ENCODE measurements at places on chromosomes 2 and 18.

GRCh38 chr2:28088970-28089369 is 198.4 kb downstream of the BABAM2 start:
- no peak for DNase-seq
- H3K36me3 ChIP-seq = no peaks in the 10 kb centered on the region
- H3K4me3 ChIP-seq = no peak overlapping the region
- H3K27me3 ChIP-seq = no peaks in the 10 kb centered on the region
- H3K4me1 ChIP-seq = no peaks in the 10 kb centered on the region

GRCh38 chr18:61239051-61239450 is 94.2 kb upstream of the CDH20 start:
- no peaks in the 10 kb centered on the region for H3K36me3 ChIP-seq
- H3K27me3 ChIP-seq = no peaks in the 10 kb centered on the region
- H3K27ac ChIP-seq = no peak overlapping the region
- H3K4me1 ChIP-seq = no peaks in the 10 kb centered on the region
- DNase-seq = no peak

DNA sequence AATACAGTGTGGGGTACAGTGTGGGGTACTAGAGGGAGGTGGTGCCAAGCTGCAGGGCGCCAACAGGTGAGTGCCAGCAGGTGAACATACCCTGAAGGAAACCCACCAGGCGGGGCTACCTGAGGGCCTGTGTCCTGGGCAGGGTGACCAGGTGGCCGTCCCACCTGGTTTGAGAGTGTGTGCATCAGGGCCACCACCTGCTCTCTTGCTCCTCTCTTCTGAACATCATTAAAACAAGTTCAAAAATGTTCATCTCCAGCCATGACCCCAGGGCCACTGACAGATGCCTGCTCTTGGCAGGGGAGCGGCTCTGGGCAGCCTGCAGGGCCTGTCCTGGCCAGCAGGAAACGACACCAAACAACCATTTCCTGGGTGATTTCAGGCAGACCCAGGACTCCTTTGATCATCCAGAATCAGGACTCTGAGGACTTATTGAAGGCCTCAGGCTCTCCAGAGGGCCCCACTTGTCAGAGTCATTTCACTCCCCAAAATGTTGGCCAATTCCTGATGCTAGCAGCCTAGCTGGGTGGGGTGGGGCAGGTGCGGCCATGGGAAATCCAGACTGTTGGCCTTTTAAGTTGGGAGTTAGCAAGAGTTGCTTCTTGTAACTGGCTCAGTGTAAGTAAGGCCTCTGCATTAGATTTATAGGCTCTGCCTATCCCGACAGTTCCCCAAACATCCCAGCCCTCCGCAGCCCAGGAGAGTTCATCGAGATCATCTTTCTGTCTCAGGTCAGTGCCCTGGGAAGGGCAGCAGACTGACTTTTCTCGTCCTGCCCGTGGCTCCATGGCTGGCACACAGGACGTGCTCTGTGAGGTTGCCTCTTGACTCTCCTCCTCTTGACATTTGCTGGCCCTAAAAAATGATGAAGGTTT is 111.5 kb upstream of the ZNF236 start:
- no peaks in the 10 kb centered on the region for H3K4me1 ChIP-seq
- DNase-seq = no peak
- no peaks in the 10 kb centered on the region for H3K36me3 ChIP-seq
- H3K27me3 ChIP-seq = no peaks in the 10 kb centered on the region
- no peak overlapping the region for H3K27ac ChIP-seq

DNA sequence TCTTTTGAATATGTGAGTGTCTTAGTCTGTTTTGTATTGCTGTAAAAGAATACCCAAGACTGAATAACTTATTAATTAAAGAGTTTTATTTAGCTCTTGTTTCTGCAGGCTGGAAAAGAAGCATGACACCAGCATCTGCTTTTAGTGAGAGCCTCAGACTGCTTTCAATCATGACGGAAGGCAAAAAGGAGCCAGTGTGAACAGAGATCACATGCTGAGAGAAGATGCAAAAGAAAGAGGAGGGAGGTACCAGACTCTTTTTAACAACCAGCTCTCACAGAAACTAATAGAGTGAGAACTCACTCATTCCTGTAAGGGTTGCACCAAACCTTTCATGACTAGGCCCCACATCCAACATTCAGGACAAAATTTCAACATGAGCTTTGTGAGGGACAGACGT is 101.6 kb upstream of the HNMT start:
- DNase-seq = no peak
- no peaks in the 10 kb centered on the region for H3K4me1 ChIP-seq
- H3K36me3 ChIP-seq = no peaks in the 10 kb centered on the region

DNA sequence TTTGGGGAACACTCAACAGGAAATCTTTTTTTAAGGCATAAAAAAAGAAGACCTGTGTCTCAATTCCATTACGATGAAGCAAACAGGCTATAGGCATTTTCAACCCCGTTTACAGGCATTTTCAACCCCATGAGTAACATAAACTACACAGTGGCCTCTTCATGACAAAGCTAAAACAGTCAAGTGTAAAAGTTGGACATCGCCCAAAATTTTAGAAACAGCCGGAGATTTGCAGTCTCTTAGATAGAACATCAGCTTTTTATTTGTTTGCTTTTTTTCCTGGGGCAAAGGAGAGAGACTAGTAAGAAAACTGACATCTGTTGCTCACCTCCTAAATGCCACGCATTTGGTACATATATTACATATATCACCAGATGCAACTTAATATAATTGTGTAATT is 173.7 kb downstream of the CMPK2 start:
- no peaks in the 10 kb centered on the region for H3K27me3 ChIP-seq
- no peaks in the 10 kb centered on the region for H3K4me1 ChIP-seq
- H3K27ac ChIP-seq = no peak overlapping the region
- no peak for DNase-seq
- no peak overlapping the region for H3K4me3 ChIP-seq
- H3K36me3 ChIP-seq = no peaks in the 10 kb centered on the region

DNA sequence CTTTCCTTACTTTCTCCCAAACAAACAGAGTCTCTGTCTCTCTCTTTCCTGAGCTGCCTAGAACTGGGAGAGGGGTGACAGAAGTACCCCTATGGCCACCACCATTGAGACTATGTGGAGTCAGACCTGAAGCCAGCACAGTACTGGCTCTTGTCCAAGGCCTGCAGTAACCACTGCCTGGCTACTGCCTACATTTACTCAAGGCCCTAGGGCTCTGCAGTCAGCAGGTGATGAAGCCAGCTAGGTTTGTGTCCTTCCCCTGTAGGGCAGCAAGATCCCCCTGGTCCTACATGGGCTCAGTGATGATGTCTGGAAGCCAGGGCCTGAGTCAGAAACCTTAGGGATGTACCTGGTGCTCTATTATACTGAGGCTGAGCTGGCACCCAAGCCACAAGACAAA is 12.2 kb downstream of the MYO3B start:
- H3K27ac ChIP-seq = no peak overlapping the region
- DNase-seq = no peak
- no peaks in the 10 kb centered on the region for H3K4me1 ChIP-seq
- H3K36me3 ChIP-seq = no peaks in the 10 kb centered on the region

DNA sequence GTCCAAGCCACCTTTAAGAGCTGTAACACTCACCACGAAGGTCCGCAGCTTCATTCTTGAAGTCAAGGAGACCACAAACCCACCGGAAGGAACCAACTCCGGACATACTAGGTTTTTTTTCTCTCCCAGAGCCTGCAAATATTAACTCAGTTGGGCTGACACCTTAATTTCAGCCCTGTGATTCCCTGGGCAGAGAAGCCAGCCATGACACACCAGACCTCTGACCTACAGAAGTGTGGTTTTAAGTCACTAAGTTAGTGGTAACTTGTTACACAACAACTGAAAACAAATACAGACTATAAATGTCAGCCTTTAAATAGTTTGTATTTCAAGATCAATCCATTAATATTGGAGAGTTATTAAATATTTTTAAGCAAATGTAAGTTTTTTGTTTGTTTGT is 855.1 kb downstream of the TMEM182 start:
- H3K4me3 ChIP-seq = no peak overlapping the region
- no peaks in the 10 kb centered on the region for H3K4me1 ChIP-seq
- H3K36me3 ChIP-seq = no peaks in the 10 kb centered on the region
- no peaks in the 10 kb centered on the region for H3K27me3 ChIP-seq
- DNase-seq = no peak

GRCh38 chr2:222701721-222702131 is 30.3 kb downstream of the MOGAT1 start:
- H3K27ac ChIP-seq = no peak overlapping the region
- DNase-seq = no peak
- no peaks in the 10 kb centered on the region for H3K4me1 ChIP-seq
- no peaks in the 10 kb centered on the region for H3K27me3 ChIP-seq
- no peaks in the 10 kb centered on the region for H3K36me3 ChIP-seq

DNA sequence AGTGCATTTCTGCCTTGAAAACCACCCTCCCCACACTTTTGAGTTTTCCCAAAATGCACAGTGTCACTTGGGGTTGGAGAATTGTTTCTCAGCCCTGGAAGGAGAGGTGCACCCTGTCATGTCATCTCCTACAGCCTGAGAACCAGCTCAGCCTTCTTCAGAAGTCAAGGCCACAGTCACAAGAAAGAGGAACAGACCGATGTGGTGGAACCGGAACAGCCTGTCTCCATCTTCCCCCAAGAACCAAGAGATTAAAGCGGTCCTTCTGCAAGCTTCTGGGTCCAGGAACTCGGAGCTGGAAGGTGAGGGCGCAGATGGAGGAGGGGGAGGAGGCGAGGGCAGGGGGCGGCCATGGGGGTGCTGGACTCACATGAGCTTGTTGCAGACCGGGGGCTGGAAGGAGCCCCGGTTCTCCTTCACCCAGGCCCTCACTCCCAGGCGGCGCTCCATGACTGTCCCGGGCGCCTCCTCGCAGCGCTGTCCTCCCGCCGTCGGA is 248 bp downstream of the HAAO start:
- peak overlapping the region; percentile 65 for H3K27ac ChIP-seq
- H3K4me1 ChIP-seq = no peaks in the 10 kb centered on the region
- DNase-seq = no peak
- no peaks in the 10 kb centered on the region for H3K27me3 ChIP-seq
- no peaks in the 10 kb centered on the region for H3K36me3 ChIP-seq

- no peaks in the 10 kb centered on the region for H3K36me3 ChIP-seq
- no peaks in the 10 kb centered on the region for H3K4me1 ChIP-seq
- no peak overlapping the region for H3K27ac ChIP-seq
- DNase-seq = no peak
- no peak overlapping the region for H3K4me3 ChIP-seq
- H3K27me3 ChIP-seq = no peaks in the 10 kb centered on the region
These were observed 31.9 kb downstream of the CCBE1 start for GRCh38 chr18:59665057-59666006.

DNA sequence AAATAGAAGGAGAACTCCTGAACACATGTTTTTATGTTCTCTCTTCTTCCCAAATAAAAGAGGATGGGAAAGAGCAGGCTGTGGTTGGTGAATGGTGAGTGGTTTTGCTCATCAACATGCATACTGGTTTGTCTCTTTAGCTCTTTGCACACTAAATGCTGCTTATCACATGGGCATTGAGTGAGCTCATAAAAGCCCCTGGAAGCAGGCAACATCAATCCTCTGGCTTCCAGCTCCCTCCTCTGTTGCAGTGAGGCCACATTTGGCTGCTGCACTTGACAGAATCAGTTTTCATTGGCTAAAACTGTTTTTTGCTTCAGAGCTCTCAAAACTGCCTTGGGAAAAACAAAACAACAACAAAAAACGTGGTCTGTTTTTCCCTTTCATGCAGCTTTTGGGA is 1308.2 kb upstream of the NRXN1 start:
- no peak overlapping the region for H3K27ac ChIP-seq
- H3K36me3 ChIP-seq = no peaks in the 10 kb centered on the region
- H3K4me1 ChIP-seq = no peaks in the 10 kb centered on the region
- DNase-seq = no peak
- H3K4me3 ChIP-seq = no peak overlapping the region

- DNase-seq = no peak
- no peaks in the 10 kb centered on the region for H3K36me3 ChIP-seq
- no peaks in the 10 kb centered on the region for H3K27me3 ChIP-seq
- H3K4me3 ChIP-seq = no peak overlapping the region
- H3K4me1 ChIP-seq = no peaks in the 10 kb centered on the region
- no peak overlapping the region for H3K27ac ChIP-seq
These were observed 819.6 kb downstream of the TSN start for GRCh38 chr2:122575076-122575475.

DNA sequence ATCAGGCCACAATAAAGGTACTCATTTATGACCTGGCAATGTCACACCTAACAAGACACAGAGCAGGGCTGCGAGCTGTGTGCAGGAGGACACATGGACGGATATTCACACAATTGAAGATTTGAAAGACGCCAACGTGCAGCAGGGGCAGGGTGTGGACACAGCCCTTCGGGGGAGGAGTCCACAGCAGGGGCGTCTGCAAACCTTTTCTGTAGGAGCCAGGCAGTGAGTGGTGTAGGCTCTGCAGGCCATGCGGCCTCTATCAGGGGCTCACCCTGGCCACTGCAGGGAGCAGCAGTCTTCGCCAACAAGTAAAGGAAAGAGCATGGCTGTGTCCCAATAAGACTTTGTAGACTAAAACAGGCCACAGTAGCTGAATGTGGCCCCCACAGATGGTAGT is 125.7 kb upstream of the SNTG2 start:
- no peaks in the 10 kb centered on the region for H3K4me1 ChIP-seq
- no peak overlapping the region for H3K4me3 ChIP-seq
- DNase-seq = no peak
- no peaks in the 10 kb centered on the region for H3K27me3 ChIP-seq
- H3K27ac ChIP-seq = no peak overlapping the region
- H3K36me3 ChIP-seq = no peaks in the 10 kb centered on the region

GRCh38 chr2:39689876-39690275 is 24.2 kb downstream of the TMEM178A start:
- H3K4me3 ChIP-seq = no peak overlapping the region
- DNase-seq = no peak
- no peaks in the 10 kb centered on the region for H3K36me3 ChIP-seq
- H3K4me1 ChIP-seq = no peaks in the 10 kb centered on the region
- no peaks in the 10 kb centered on the region for H3K27me3 ChIP-seq
- H3K27ac ChIP-seq = no peak overlapping the region

GRCh38 chr18:10391506-10391905 is 62.9 kb upstream of the APCDD1 start:
- H3K4me1 ChIP-seq = no peaks in the 10 kb centered on the region
- H3K27me3 ChIP-seq = no peaks in the 10 kb centered on the region
- DNase-seq = no peak
- H3K36me3 ChIP-seq = no peaks in the 10 kb centered on the region
- no peak overlapping the region for H3K4me3 ChIP-seq
- H3K27ac ChIP-seq = no peak overlapping the region

- H3K4me1 ChIP-seq = no peaks in the 10 kb centered on the region
- H3K27ac ChIP-seq = peak overlapping the region; percentile 62
- H3K27me3 ChIP-seq = no peaks in the 10 kb centered on the region
- H3K4me3 ChIP-seq = peak overlapping the region; percentile 11
- no peak for DNase-seq
These were observed 58.1 kb upstream of the RALBP1 start for GRCh38 chr18:9417073-9417851.
